Caco-2 (cell line): ENCODE measurements at places on chromosomes 7 and 10. TPM values are rescaled to one million over a fixed set of nuclear protein-coding genes. Genes with fewer than 3 reads are reported as not detected.

DNA sequence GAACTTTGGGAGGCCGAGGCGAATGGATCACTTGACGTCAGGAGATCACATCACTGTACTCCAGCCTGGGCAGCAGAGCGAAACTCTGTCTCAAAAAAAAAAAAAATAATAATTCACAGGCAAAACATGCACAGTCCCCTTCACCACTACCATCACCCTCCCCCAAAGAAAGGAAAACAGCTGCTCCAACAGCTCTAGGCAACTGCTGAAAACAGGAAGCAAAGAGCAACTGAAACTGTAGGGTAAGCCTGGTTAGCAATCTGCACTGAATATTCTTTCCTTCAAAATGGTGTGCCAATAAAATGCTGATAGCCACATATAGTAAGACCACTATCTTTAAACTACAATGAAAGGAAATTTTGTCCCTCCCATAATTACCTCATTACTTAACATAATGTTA, 11.8 kb downstream of the NT5C2 start:
- no peak for DNase-seq

GRCh38 chr10:79560160-79560709, at the start of gene SFTPA2:
Gene SFTPA2 (minus strand): TSS chr10:79560407. CDS start chr10:79559483, 924 bp downstream.
- no peak for DNase-seq

Gene MYL10
- total RNA-seq: not detected in 2 replicates

Gene ELFN1
- 2.3 TPM in 2 replicates for total RNA-seq

GRCh38 chr10:98453729-98454128, 7.0 kb upstream of the HPS1 start:
- no peak for DNase-seq
